ENCODE measurements at places on chromosomes 5 and 9.

GRCh38 chr9:87711857-87712800 lies 13.8 kb upstream of the CTSL start:
- peak; percentile 32 for DNase-seq

- DNase-seq, result no peak
These were observed 30.7 kb downstream of the CYLC2 start for GRCh38 chr9:103025796-103026195.

GRCh38 chr5:22693121-22693520 lies 160.0 kb downstream of the CDH12 start:
- no peak for DNase-seq

- DNase-seq, result no peak
These were observed 81.5 kb upstream of the CHD1 start for GRCh38 chr5:99010294-99010693.

DNA sequence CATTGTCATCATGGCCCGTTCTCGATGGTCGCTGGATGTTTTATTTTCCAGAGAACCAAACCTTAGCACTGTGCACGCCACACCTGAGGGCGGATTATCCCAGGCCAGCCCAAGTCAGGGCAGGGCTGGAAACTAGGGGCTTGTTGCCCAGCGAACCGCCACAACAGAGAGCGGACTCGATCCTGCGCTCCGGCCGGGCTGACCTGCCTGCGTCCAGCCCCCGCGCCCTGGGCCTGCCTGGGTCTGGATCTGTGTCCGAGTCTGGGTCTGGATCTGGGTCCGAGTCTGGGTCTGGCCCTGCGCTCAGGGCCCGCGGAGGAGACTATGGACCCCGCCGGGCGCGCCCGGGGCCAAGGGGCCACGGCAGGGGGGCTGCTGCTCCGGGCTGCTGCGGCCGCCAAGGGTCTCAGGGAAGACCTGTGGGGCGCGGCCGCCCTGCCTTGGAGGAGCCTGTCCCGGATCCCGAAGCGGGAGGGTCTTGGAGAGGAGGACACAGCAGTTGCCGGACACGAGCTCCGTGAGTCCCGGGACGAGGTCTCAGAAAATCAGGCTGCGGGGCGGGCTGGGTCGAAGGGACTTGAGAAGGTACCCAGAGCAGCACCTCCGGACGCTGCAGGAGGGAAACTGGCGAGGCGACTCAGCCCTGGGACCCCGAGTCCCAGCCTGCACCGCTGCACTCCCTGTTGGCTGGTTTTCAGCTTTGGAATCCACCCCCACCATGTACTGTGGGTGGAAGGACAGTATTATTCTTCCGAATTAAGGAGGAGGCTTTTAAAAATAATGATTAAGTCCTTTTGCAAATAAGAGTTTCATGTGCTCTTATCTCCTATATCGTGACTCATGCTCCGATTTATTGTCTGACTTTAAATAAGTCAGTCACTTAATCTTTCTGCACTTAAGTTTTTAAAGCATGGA lies at the start of gene ANKDD1B:
TSS of gene ANKDD1B (plus strand) at position 143 of the 915 bp plus-strand sequence. CDS start at position 325, 182 bp downstream.
- DNase-seq, result peak; percentile 6

- DNase-seq, result peak; percentile 45
These were observed 28.1 kb downstream of the NTRK2 start for GRCh38 chr9:84697509-84698114.

- DNase-seq, result no peak
These were observed 85.3 kb downstream of the GNAQ start for GRCh38 chr9:77946296-77946695.

GRCh38 chr5:180806351-180807011 lies 3.9 kb upstream of the MGAT1 start:
- no peak for DNase-seq

- no peak for DNase-seq
These were observed 75.8 kb downstream of the INIP start for GRCh38 chr9:112642126-112642525.

GRCh38 chr5:138489683-138490061 lies 24.4 kb downstream of the EGR1 start:
- no peak for DNase-seq

GRCh38 chr5:75335952-75336614 lies 937 bp upstream of the HMGCR start:
- peak; percentile 94 for DNase-seq

DNA sequence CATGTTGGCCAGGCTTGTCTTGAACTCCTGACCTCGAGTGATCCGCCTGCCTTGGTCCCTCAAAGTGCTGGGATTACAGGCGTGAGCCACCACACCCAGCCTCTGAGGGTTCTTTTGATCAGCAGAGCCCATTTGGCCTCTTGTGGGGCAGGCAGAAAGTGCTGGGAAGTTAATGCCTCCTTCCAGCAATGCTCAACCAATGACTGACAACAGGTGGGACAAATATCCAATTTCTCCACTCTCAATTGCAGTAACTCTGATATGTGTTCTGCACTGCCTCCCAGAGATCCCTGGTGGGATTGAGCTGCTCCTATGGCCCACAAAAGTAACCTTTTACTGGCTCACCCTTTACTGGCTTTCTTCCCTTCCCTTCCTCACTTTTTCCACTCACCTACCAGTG lies 79.9 kb upstream of the APC start:
- no peak for DNase-seq

DNA sequence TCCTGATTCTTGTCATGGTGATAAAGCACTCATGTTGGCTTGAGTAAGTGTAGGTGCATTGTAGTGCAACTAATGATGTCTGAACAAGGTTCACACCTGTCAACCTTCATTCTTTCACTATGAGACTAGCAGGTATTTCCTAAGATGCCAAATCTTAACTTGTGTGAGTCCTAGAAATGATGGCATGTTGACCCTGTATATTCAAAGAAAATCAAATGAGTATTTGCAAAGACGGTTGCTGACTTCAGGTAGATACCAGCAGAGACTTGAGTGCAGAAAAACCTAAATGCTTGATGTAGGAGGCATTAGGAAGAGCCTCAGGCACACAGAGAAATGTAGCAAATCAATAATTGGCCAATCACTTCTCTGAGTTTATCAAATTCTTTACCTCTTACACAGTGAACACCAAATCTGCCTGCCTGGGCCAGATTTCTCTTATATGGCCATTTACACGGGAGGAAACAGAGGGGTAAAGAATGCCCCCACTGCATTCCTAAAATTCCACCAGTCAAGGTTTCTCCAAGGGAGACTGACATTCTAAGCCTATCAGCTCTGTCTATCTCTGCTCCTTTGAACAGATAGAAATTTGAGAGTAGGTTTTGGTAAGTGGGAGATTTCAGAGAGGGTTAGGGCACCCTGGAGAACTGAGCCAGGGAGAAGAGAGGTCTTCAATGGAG lies 488.6 kb upstream of the WWC1 start:
- DNase-seq, result no peak

DNA sequence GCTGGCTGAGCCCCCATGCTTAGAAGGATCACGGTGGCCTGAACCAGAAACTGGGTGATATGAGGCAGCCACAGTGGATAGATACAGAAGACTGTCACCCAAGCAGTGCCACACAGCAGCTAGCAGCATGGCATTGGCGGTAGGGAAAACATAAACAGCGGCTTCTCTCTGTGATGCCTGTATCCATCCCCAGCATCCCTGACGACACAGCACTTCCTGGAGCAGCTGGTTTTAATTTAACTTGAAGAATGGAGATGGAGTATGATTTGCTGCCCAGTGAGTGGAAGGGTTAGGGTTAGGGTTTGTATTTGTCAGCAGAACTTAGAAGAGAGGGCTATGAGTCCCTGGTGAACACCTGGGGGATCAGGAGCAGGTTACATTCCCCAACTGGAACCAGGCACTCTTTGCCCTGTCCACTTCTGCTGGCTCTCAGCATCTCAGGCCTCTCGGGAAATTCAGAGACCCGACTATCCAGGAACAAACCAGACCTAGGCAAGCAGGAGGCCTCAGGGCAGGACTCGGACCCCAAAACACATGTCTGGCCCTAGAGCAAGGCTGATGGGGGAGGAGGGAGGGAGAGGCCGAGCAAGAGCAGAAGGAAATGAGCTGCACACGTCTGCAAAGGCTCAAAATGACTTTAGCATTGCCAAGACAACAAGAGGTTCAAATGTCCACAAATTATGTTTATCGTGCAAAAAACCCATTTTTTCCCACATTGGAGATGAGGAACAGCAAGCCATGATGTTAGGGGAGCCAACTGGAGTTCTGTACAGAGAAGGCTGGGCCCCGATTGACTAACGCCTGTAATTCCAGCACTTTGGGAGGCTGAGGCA lies 6.5 kb upstream of the GGTA1 start:
- DNase-seq, result no peak

GRCh38 chr9:7456377-7456776 lies 343.2 kb downstream of the DMAC1 start:
- DNase-seq, result no peak

DNA sequence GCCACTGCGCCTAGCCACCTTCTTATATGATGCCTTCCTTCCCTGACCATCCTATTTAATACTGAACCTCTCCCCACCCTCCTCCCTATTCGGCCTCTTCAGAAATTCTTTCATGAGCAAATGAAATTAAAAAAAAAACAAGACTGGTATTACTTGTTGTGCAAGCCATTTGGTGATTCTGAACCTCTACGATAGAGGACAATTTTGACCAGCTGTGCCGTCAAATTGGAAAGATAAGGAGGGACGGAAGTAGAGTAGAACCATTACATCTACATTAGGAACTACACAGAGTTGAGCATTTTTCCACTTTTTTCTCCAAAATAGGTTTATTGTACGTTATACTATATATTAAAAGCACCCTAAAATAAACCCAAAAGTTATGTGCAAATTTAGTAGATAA lies 2.9 kb downstream of the DHX29 start:
- DNase-seq, result no peak

DNA sequence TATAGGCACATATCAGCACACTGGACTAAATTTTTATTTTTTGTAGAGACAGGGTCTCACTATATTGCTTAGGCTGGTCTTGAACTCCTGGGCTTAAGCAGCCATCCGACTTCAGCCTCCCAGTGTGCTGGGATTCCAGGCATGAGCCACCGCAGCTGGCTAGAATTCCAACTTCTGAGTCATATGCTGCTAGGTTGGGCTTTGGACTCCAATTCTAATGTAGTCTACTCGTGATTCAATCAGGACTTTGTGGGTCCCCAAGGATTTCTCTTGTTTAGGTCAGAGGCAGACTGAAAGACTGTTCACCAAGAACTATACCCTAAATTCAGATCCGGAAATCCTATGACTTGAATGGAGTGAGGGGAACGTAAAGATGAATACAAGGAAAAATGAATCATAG lies 68.2 kb upstream of the CHD1 start:
- no peak for DNase-seq

DNA sequence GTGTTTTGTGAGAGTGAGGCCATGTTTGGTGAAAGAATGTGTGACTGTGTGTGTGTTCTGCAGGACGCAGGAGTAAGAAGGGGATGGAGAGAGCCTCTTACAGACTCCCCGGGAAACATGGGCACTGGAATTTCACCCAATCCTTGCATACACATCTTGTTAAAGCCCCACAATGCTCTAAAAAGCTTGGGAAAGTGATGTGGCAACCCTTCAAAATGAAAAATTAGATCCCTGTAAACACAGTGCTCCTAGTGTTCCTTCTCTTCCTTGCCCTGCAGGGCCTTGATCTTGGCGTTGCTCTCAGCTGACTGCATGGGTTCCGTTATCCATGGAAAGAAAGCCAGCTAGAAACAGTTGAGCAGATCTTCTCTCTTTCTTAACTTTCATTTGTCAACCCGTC lies 701.7 kb downstream of the SEMA5A start:
- DNase-seq, result no peak

DNA sequence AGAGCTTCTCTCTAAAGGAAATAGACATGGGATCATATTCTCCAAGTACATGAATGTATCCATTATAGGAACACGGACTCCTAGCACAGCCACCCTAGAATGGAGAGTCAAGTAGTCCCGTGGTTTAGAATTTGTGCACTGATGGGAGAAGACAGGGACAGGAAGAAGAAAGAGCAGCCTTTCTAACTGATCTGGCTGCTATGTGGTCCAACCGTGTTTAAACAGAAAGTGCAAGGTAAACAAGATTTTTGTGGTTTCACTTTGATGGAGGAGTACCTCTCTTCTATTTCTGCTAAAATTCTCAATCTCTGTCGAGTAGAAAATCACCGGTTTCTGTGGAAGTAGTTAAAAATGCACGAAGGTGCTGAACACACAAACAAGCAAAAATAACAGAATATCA lies 171.3 kb downstream of the ST8SIA4 start:
- DNase-seq, result peak; percentile 18

DNA sequence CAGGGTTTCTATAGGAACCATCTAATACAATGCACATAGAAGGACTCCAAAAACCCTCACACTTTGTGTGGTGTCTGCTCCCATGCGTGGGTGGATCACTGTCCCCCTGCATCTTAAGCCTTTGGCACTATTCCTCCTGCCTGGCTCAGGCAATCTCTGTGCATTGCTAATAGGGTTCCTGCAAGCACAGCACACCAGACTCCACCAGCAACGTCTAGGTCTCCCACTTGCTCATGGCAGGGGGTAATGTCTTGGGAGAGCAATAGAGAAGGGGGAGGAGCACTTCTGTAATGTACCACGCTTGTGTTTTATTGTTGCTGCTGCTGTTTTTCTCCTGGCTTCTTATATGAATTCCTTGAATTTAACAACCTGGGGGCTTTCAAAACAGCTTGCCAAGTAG lies 182.6 kb upstream of the GLRA1 start:
- DNase-seq, result no peak

DNA sequence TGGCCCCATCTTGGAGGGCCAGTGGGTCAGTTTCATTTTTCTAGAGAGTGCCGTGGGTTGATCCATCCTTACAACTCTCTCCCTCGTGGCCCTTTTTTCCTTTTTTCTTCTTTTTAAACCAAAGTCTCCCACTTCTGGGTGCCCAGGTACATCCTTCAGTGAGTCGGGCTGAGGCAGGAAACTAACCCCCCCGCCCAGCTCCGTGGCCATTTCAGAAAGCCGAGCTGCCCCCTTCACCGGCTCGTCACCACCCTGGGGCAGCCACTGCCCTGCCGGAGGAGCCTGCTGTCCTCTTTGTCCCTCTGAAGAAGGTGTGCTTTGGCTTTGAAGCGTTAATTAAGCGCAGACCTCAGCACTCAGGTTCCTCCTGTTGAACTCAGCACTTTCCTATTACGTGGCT lies 5.2 kb downstream of the CFAP77 start:
- no peak for DNase-seq

DNA sequence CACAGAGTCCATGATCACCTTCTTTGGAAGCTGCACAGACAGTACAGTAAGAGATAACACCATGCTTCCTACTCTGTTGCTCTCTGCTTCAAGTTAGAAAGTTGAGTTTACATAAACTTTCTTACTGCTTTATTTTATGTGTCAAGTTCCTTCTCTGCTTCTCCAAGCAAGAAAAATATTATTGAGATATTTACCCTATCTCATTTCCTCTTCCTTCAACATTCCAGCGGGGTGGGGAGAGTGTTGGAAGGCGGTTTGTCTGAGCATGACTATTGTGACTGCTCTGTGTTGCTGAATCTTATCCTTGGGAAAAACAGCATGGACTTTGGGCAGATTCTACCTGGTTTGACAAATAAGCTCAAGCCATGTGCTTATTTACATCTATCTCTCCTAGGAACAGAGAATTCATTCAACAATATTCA lies 66.9 kb upstream of the EPB41L4A start:
- no peak for DNase-seq

DNA sequence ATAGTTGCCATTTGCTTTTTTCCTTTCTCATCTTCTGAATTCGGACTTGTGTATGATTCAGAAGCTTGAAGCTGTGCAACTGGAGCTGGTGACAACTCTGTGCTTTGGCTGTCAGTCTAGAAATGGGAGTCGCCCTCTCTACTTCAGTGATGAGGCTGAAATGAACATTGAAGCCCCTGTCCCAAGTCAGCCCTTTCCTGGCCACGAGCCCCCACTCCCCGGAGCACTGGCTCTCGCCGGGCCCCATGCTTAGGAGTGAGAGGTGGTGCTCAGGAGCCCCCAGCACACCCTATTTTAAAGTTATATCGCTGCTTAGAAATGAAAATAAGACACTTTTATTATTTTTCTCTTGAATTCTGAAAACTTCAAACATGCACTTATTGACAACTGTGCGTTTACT lies 66.0 kb downstream of the PSMB7 start:
- DNase-seq, result no peak
